ENCODE measurements at places on chromosomes 13 and 19. TPM values are rescaled to one million over a fixed set of nuclear protein-coding genes. Genes with fewer than 3 reads are reported as not detected.

GRCh38 chr13:72379581-72379980 is 347.8 kb downstream of the MZT1 start:
- H3K4me1 ChIP-seq = no peaks in the 10 kb centered on the region
- H3K27ac ChIP-seq = no peak overlapping the region
- no peak for DNase-seq
- no peaks in the 10 kb centered on the region for H3K27me3 ChIP-seq
- no peaks in the 10 kb centered on the region for H3K36me3 ChIP-seq
- no peak overlapping the region for H3K4me3 ChIP-seq

Gene MYBPC2
- total RNA-seq = not detected

DNA sequence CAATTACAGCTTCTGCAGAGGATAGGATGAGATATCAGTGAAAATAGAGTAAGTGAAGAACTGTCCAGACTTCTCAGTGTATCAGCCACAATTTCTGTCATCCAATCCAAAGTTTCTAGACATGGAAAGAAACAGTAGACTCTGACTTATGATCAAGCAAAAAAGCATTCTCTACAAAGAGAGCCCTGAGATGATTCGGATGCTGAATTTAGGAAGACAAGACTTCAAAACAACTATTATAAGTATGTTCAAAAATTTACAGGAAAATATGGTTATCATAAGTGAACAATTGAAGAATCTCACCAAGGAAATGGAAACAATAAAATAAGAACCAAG is 238.2 kb upstream of the IRS2 start:
- no peaks in the 10 kb centered on the region for H3K27me3 ChIP-seq
- DNase-seq = no peak
- H3K4me1 ChIP-seq = no peaks in the 10 kb centered on the region
- H3K27ac ChIP-seq = no peak overlapping the region
- no peak overlapping the region for H3K4me3 ChIP-seq
- no peaks in the 10 kb centered on the region for H3K36me3 ChIP-seq

- H3K4me3 ChIP-seq = no peak overlapping the region
- H3K27ac ChIP-seq = no peak overlapping the region
- peaks cover 13% of the 10 kb centered on the region for H3K27me3 ChIP-seq
- no peak for DNase-seq
Measured at GRCh38 chr13:27821566-27821965, 29.3 kb downstream of the GSX1 start.

- H3K27me3 ChIP-seq = no peaks in the 10 kb centered on the region
- no peak overlapping the region for H3K4me3 ChIP-seq
- H3K27ac ChIP-seq = no peak overlapping the region
- H3K36me3 ChIP-seq = peaks cover 21% of the 10 kb centered on the region
Measured at GRCh38 chr13:95793781-95794180, 116.8 kb downstream of the DNAJC3 start.

- no peak overlapping the region for H3K4me3 ChIP-seq
- H3K36me3 ChIP-seq = no peaks in the 10 kb centered on the region
- H3K4me1 ChIP-seq = no peaks in the 10 kb centered on the region
- no peaks in the 10 kb centered on the region for H3K27me3 ChIP-seq
- H3K27ac ChIP-seq = no peak overlapping the region
Measured at GRCh38 chr19:45361608-45362007, 8.8 kb downstream of the ERCC2 start.

- H3K27ac ChIP-seq = no peak overlapping the region
- H3K4me1 ChIP-seq = no peaks in the 10 kb centered on the region
- H3K36me3 ChIP-seq = peaks cover 3% of the 10 kb centered on the region
- H3K27me3 ChIP-seq = no peaks in the 10 kb centered on the region
- DNase-seq = no peak
- H3K4me3 ChIP-seq = no peak overlapping the region
Measured at GRCh38 chr19:11519138-11519537, 9.8 kb downstream of the ECSIT start.

Gene ERFL
- 9.2 TPM for total RNA-seq

GRCh38 chr13:98450026-98450425 is 126.9 kb downstream of the STK24 start:
- no peak overlapping the region for H3K4me3 ChIP-seq
- no peak for DNase-seq
- peaks cover 27% of the 10 kb centered on the region for H3K4me1 ChIP-seq

Gene PPP1R37
- total RNA-seq = 25.2 TPM

Gene F10
- not detected for total RNA-seq

Gene KIR3DL2
- total RNA-seq = 0.47 TPM

Gene LACC1
- total RNA-seq = 4.6 TPM

DNA sequence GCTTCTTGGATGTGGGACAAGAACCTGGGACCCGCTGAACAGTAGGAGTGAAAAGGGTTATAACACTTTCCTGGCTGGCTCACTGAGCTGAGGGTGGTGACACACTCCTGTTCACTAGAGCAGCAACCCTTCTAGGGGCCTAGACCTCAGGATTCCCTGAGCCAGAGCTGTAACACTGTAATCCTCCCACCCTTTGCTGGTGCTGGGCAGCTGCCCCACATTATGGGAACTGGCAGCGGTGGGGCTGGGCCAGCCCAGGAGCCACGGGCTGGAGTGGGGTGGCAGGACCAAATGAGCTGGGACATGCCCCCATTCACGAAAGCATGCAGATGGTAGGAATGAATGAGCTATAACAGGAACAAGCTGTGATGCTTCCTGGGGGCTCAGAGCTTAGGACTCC is 110.6 kb downstream of the B3GLCT start:
- no peaks in the 10 kb centered on the region for H3K27me3 ChIP-seq
- no peaks in the 10 kb centered on the region for H3K4me1 ChIP-seq
- no peak overlapping the region for H3K27ac ChIP-seq

DNA sequence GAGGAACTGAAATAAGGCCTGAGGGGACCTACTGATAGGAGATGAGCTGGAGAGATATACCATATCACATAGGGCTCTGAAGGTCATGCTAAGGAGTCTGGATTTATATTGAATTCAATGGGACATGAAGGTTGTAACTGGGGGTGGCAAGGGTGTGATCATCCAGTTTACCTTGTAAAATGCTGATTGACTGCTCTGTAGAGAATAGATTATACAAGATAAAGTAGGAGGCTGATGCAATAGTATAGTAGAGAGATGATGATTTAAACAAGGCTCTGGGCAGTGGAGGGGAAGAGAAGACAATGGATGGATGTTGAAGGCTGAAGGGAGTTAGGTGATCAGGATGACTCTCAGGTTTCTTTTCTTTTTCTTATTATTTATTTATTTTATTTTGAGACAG is 18.0 kb upstream of the PAN3 start:
- H3K27me3 ChIP-seq = no peaks in the 10 kb centered on the region
- H3K27ac ChIP-seq = no peak overlapping the region
- peaks cover 6% of the 10 kb centered on the region for H3K4me1 ChIP-seq

GRCh38 chr19:46904114-46905060 is 43.6 kb downstream of the ARHGAP35 start:
- no peaks in the 10 kb centered on the region for H3K36me3 ChIP-seq
- no peaks in the 10 kb centered on the region for H3K27me3 ChIP-seq
- peaks cover 48% of the 10 kb centered on the region for H3K4me1 ChIP-seq
- H3K4me3 ChIP-seq = no peak overlapping the region
- H3K27ac ChIP-seq = no peak overlapping the region

DNA sequence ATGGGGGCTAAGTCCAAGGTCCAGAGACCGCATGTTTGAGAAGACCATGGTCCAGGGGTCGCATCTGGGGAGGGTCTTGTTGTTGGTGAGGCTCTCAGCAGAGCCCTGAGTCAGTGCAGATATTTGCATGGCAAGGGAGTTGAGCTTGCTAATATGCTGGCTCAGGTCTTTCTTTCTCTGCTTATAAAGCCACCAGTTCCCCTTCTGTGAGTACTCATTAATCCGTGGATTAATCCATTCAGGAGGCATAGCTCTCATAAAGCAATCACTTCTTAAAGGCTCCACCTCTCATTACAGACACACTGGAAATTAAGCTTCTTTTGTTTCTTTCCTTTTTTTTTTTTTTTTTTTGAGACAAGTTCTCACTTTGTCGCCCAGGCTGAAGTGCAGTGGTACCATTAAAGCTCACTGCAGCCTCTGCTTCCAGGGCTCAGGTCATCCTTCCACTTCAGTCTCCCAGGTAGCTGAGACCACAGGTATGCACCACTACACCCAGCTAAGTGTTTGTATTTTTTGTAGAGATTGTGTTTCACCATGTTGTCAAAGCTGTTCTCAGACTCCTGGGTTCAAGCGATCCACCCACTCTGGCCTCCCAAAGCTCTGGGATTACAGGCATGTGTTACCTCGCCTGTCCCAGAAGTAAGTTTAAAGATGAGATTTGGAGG is 216.4 kb downstream of the SLITRK5 start:
- no peaks in the 10 kb centered on the region for H3K27me3 ChIP-seq
- DNase-seq = no peak
- no peaks in the 10 kb centered on the region for H3K36me3 ChIP-seq
- no peaks in the 10 kb centered on the region for H3K4me1 ChIP-seq

Gene NECTIN2
- 0.84 TPM for total RNA-seq

DNA sequence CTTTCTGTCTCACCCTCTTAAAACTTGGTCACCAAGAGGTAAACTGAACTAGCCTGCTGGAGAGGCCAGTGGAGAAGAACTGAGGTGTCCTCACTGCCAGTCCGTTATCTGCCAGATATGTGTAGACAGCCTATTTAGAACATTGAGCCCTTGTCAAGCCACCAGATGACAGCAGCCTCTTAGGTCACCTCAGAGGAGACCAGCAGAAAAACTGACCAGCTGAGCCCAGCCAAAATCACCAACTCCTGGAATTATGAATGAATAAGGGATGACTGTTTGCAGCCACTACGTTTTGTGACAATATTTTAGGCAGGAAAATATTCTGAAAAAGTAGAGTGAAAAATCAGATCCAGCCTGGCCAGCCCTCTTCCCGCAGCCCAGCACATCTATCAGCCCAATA is 513.9 kb downstream of the DCT start:
- DNase-seq = no peak
- H3K27me3 ChIP-seq = no peaks in the 10 kb centered on the region
- no peaks in the 10 kb centered on the region for H3K4me1 ChIP-seq
- H3K36me3 ChIP-seq = no peaks in the 10 kb centered on the region
- no peak overlapping the region for H3K27ac ChIP-seq

Gene BRD4
- 152 TPM for total RNA-seq

Gene TUBA3C
- not detected for total RNA-seq

DNA sequence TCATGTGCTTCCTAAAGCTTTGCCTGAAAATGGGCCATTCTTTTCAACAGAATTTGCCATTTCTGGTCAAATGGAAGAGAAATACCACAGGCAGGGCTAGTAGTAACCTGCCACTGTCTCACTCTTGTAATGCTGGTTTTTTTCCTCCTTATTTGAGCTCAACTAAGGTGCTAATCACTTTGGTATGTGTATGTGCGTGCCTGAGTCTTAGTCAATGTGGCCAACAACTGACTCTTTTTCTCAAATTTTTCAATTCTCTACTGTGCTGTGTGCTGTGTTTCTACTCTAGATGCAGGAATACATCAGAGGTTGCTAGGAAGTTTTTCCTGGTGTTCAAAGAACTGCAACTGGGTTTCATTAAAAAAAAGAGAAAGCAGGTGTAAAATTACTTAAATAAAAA is 870.2 kb downstream of the EFNB2 start:
- no peaks in the 10 kb centered on the region for H3K4me1 ChIP-seq
- H3K4me3 ChIP-seq = no peak overlapping the region
- no peak for DNase-seq
- no peaks in the 10 kb centered on the region for H3K36me3 ChIP-seq
- no peak overlapping the region for H3K27ac ChIP-seq
- H3K27me3 ChIP-seq = no peaks in the 10 kb centered on the region

GRCh38 chr13:107585469-107586180 is 629.7 kb downstream of the LIG4 start:
- no peaks in the 10 kb centered on the region for H3K36me3 ChIP-seq
- no peak for DNase-seq
- H3K27me3 ChIP-seq = no peaks in the 10 kb centered on the region
- H3K27ac ChIP-seq = no peak overlapping the region
- H3K4me3 ChIP-seq = no peak overlapping the region

Gene NCCRP1
- not detected for total RNA-seq

DNA sequence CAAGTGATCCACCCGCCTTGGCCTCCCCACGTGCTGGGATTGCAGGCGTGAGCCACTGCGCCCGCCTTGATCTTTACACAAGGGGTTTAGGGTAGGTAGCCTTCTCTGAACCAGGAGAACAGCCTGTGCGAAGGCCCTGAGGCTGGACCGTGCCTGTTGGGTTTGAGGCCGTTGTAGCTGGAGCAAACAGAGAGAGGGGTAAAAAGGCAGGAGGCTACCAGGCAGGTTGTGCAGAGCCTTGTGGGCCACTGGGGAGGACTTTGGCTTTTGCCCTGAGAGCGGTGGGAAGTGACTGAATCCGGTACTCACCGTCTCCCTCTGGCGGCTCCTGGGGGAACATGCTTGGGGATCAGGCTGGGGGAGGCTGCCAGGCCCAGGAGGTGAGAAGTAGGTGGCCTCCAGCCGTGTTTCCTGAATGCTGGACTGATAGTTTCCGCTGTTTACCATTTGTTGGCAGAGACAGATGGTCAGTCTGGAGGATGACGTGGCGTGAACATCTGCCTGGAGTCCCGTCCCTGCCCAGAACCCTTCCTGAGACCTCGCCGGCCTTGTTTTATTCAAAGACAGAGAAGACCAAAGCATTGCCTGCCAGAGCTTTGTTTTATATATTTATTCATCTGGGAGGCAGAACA is 24.6 kb downstream of the SPC24 start:
- H3K27ac ChIP-seq = no peak overlapping the region
- peaks cover 31% of the 10 kb centered on the region for H3K36me3 ChIP-seq
- H3K4me1 ChIP-seq = no peaks in the 10 kb centered on the region
- H3K27me3 ChIP-seq = no peaks in the 10 kb centered on the region

Gene ZNF829
- total RNA-seq = 9.8 TPM

DNA sequence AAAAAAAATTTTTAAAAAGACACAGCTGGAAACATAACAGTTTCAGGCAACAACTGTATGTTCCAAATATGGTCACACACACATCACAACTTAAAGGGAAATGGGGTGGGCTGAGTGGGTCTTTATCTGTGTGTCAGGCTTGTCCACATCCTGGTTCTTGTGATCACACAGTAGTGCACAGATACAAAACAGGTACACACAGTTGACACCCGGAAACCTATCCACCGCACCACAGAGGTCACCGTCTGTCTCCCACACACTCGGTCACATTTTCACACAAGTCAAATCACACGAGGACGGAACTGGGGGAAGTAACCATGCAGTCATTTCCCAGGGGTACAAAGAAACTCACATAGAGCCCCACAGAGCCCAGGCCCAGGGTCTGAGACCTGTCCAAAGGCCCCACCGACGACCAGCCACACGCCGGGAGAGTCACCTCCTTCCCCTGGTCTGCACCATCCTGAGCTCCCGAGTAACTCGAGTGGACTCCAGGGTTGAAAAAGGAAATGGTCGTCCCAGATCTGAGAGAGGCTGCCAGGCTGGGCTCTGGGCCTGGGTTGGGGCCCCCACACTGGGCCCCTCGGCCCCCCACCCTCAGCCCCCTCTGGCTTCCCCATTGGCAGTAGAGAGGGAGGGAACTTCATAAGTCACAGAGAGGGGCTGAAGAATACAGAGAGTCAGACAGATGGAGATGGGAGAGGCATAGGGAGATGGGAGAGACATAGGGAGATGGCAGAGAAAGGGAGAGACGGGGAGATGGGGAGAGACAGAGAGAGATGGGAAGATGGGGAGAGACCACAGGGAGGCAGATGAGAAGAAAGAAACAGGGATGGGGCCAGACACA is 1.3 kb upstream of the PPAN start:
- DNase-seq = peak; percentile 92
- peak overlapping the region; percentile 5 for H3K4me3 ChIP-seq
- H3K27me3 ChIP-seq = no peaks in the 10 kb centered on the region
- peaks cover 24% of the 10 kb centered on the region for H3K36me3 ChIP-seq
- peak overlapping the region; percentile 89 for H3K27ac ChIP-seq
- peaks cover 76% of the 10 kb centered on the region for H3K4me1 ChIP-seq

Gene BST2
- 55.9 TPM for total RNA-seq

All from CD4-positive, alpha-beta memory T cell (primary cell).